ENCODE measurements at places on chromosomes 11 and 22. TPM values are rescaled to one million over a fixed set of nuclear protein-coding genes. Genes with fewer than 3 reads are reported as not detected.

Gene C11orf91
- total RNA-seq = 3.6 TPM

Gene MMP8
- 1.7 TPM for total RNA-seq

Gene MIOX
- not detected for total RNA-seq

Gene ZNRF3
- total RNA-seq = 10.2 TPM

Gene OR51B2
- total RNA-seq = not detected

Gene OR8D4
- total RNA-seq = not detected

Gene EWSR1
- total RNA-seq = 162 TPM

Gene OR4C3
- total RNA-seq = not detected

Gene ACR
- total RNA-seq = 1.1 TPM

Gene LRRN4CL
- 0.57 TPM for total RNA-seq

Gene SCGB2A2
- not detected for total RNA-seq

Gene ESAM
- 142 TPM for total RNA-seq

Gene OR2D2
- total RNA-seq = not detected

Gene PHLDB1
- 82.8 TPM for total RNA-seq

Gene MOGAT2
- total RNA-seq = not detected

Gene ACRV1
- total RNA-seq = not detected

Gene NPAT
- total RNA-seq = 10.9 TPM

Gene KCNQ1OT1
- total RNA-seq = 2.9 TPM

Gene SORL1
- 67.0 TPM for total RNA-seq

Gene HEPHL1
- not detected for total RNA-seq

Gene ADM2
- total RNA-seq = 5.7 TPM

Gene CARD18
- total RNA-seq = not detected

Gene IL17REL
- 0.51 TPM for total RNA-seq

Gene HEPN1
- not detected for total RNA-seq

Gene PLXNB2
- total RNA-seq = 212 TPM

Gene C22orf42
- not detected for total RNA-seq

Gene UPB1
- 4.0 TPM for total RNA-seq

Gene NXPE2
- 0.34 TPM for total RNA-seq

Gene CCDC116
- 0.74 TPM for total RNA-seq

Gene SLCO2B1
- total RNA-seq = 45.6 TPM

Gene TRMT112
- total RNA-seq = 154 TPM

Gene ANKK1
- 0.77 TPM for total RNA-seq

Gene TRIM64C
- not detected for total RNA-seq

Gene SNX19
- total RNA-seq = 57.4 TPM
